ENCODE measurements at places on chromosomes 7 and 10. TPM values are rescaled to one million over a fixed set of nuclear protein-coding genes. Genes with fewer than 3 reads are reported as not detected.

DNA sequence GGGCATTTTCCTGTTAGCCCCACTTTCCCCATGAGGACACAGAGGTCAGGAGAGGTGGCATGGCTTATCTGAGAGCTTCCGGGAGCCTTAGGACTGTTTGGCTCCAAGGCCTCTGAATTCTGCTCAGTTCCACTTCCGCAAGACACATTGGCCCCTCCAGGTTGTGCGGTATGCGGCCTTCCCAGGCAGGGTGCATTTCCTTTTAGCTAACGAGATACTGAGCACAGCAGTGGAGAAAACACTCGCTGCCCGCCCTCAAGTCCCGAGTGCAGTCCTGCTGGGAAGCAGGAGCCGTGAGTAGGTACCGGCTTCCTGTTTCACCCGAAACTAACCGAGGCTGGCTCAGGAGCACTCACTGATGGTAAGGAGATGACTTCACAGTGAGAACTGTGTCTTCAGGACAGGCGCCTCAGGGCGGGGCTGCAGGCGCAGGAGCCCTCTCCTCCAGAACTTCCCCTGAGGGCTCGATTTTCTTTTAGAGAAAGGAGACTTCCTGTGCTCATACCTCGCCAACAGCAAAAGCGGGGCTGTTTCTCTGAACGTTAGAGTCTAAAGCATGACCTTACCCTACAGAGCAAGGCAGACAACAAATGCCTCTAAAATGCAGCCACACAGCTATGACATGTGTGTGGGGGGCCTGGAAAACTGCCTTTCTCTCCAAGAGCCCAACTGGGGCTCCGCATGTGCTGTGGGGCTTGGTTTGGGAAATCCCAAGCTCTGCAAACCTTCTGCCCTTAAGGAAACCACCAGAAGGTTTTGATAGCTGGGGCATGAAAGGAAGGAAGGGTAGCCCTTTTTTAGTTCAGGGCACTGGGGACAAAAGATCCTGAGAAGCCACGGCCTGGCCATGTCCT is 25.9 kb downstream of the RGS10 start:
- DNase-seq, result peak; percentile 80

The ARHGAP12 gene
- polyA plus RNA-seq, result 10.5 TPM

DNA sequence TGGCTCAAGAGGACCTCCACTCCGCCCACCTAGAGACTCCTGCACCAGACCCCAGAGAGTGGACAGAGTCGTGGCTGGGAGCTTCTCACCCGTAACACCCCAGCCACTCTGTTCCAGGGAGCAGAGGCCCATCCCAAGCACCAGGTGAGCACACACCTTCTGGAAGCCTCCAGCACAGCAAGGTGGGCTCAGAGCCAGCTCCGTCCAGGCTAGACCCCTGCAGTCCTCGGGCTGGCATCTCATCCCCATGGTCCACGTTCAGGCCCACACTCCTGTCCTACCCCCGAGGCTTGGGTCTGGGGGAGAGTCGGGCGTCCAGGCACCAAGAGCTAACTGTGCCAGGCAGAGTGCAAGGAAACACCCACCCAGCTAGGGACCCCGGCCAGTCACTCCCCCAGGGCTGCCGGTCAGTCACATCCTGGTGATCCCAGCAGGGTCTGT is 13.2 kb downstream of the PDGFA start:
- no peak for DNase-seq

GRCh38 chr7:55028011-55028410 is 9.2 kb downstream of the EGFR start:
- no peak for DNase-seq

- DNase-seq, result no peak
Observed at GRCh38 chr10:16902606-16903005, 85.4 kb upstream of the RSU1 start.

- no peak for DNase-seq
Observed at GRCh38 chr7:22302951-22303423, 54.0 kb downstream of the RAPGEF5 start.

DNA sequence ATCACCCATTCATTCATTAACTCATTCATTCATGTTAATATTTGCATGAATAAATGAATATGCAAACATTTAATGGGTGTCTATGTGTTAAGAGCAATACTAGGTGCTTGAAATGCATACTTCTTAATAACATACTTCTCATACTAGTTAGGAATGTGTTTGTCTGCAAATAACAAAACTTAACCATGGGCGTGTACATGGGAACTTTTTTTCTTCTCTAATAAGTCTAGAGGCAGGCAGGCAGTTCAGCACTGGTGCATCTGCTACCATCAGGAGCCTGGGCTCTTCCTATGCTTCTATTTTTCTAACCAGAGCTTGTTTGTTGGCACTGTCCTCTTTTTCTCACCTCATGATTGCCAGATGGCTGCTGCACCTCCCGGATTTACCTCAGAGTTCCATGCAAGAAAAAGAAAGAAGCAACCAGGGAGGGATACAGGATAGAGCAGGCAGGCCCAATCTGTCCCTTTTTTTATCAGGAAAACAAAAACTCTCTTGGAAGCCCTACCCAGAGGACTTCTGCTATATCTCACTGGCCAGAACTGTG is 22.7 kb downstream of the CDHR3 start:
- no peak for DNase-seq

DNA sequence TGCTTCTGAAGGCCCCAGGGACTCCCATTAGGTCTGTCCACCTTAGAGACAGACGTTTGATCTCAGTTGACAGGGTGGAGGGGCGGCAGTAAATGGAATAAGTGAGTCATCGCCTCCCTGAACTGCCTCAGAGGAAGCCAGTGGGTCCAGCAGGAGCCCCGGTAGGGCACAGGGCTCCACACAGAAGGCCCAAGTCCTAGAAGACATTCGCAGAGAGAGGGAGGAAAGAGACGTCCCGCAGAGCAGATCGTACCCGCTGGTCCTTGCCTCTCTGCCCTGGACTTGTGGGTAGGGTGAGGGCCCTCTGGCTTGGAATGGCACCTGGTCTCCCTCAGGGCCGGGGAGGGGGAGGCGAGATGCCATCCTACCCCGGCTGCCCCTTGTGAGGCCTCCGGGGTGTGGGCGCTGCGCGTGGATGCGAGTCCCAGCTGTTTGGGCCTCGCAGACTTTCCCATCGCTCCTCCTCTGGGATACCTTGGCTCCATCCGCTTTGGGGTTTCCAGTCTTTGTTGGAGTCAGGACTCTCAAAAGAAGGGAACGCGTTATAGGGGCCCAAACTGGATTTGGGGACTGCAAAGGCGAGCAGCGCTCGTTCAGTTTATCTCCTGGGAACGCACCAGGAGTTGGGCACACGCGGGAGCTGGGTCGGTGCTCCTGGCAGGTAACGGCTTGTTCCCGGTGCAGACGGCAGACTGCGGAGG is 5.1 kb downstream of the TLX1 start:
- no peak for DNase-seq

DNA sequence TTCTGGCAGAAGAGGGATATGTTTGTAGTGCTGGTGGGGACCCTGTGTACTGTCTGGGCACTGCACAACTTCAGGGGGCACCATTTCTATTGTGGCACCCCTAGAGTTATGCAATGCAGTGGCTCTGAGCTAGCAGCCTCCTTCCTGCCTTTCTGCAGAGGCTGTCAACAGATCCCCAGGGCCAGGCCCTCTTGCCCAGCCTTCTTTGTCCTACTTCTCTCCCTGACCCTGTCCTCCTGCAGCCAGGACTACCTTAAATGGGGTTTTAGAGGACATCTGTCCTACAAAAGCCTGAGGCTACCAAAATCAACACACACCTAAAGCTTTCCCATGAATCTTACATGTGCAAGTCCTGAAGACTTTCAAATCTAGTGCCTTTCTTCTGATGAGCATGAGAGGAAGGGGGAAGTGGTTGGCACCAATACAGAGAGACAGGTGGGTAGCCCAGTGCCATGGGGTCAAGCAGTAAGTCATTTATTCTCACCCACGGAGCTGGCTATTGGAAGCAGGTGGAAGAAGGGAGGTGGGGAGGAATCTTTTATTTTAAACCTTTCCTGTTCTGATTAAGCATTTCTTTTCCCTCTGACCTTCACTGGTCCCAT is 2.4 kb downstream of the SPOCK2 start:
- DNase-seq, result no peak

The DDC gene
- not detected for polyA plus RNA-seq

- no peak for DNase-seq
Observed at GRCh38 chr10:81594991-81595390, 280.0 kb upstream of the NRG3 start.

GRCh38 chr7:66167773-66168387 is 37.3 kb upstream of the TPST1 start:
- DNase-seq, result no peak

The MMP21 gene
- not detected for polyA plus RNA-seq
